ENCODE measurements at places on chromosomes 7 and 10.

GRCh38 chr7:133851411-133851810 lies 275.7 kb upstream of the LRGUK start:
- no peak for DNase-seq

GRCh38 chr7:3304131-3304530 lies 3.1 kb downstream of the SDK1 start:
- DNase-seq, result no peak

DNA sequence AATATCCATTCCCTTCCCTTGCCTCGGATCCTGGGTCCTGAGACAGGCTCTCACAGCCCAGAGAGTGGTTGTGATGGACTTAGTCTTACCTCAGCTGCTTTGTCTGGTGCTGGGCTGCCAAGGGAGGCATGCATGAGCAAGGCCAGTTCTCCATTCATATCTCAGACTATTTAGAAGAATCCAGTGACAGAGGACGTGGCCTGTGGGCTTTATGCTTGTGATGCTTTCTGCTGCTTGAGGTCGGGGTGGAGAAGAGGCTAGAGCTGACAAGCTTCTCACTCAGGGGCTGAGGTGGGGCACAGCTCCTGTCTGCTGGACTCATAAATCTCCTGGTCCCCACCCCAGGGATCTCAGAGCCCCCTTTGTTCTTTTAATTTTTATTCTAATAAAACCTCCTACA lies 66.8 kb downstream of the DNAJC12 start:
- DNase-seq, result no peak

- no peak for DNase-seq
These were observed 3.1 kb upstream of the GOT1 start for GRCh38 chr10:99433378-99434020.

DNA sequence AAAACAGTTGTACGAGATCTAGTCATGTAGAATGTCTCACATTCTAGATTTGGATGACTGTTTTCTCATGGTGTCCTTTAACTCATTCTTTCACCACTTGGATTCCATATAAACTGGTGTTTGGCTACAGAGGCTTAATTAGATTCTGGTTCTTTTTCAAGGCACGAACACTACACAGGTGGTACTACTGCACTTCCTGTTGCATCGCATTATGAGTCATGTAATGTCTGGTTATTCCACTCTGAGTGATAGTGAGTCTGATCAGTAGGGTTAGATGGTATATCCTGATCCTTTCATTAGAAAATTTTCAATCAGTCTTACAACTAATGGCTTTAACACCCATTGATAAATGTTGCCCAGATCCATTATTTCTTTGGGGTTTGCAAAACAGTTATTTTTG lies 11.2 kb upstream of the AKAP9 start:
- no peak for DNase-seq

DNA sequence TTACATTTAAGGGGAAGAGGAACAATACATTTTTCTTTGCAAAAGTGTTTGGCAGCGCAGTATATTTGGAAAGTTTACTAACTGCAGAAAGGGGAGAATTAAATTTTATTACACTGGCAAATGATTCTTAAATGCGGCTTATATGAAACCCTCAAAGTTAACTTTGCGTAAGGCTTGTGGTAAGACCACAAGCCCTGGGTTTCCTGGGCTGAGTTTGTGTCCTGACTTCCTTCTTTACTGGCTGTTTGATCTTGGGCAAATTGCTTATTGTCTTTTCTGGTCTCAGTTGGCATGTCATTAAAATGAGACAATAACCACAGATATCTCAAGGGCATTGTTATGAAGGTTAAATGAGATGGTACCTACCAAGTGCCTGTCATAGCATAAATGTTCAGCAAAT lies 106.8 kb downstream of the GLRX3 start:
- DNase-seq, result no peak

DNA sequence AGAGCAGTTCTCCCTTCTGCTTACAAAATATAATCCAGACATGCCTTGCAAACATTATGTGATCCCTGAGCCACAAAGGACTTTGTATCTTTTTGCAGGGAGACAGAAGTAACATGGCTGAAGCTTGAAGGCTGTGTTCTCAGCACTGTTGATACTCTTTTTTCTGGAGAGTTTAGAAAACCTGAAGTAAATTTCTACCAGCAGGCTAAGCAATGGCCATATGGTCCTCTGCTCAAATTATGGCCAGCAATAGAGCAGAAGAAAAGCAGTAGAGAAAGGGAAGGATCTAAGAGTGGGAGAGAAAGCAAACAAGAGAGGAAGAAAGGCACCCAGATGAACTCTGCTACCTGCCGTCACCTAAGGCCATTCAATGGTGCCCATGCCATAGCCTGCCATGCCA lies 98.4 kb downstream of the ABLIM1 start:
- no peak for DNase-seq

DNA sequence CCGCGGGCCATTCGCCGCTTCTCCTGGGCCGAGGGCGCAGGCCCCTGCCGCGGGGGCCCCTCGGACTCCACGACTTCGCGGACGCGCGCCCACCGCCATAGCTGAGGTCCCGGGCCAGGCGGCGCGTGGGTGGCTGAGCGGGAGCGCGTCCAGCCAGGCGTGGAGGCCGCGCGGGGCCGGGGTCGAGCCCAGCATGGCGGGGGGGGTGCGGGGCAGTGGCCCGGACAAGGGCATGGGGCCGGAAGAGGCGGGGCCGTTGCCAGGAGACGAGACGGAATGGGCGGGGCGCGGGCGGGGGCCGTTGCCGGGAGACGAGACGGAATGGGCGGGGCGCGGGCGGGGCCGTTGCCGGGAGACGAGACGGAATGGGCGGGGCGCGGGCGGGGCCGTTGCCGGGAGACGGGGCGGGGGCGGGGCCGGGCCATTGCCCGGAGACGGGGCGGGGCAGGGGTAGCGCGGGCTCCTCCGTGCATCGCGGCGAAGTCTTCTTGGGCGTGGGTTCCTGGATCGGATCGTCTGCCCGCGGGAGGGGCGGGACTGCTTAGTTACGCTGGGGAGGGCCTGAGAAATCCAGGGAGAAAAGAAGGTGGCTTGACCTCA lies 14.8 kb downstream of the ADAM8 start:
- peak; percentile 37 for DNase-seq

DNA sequence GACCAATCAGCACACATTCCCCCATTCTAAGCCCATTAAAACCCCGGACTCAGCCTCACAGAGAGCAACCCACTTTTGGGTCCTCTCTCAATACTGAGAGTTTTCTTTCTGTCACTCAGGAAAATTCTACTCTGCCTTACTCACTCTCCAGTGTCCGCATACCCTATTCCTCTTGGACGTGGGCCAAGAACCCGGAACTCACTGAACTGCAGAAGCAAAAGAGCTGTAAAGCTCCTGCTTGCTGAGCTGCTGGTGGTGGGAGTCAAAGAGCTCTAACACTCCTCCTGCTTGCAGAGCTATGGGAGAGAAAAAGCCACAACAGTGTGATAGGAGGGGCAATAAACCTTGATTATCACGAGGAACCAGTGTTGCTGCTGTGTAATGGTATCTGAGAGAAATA lies 386.9 kb downstream of the POM121L12 start:
- DNase-seq, result no peak

DNA sequence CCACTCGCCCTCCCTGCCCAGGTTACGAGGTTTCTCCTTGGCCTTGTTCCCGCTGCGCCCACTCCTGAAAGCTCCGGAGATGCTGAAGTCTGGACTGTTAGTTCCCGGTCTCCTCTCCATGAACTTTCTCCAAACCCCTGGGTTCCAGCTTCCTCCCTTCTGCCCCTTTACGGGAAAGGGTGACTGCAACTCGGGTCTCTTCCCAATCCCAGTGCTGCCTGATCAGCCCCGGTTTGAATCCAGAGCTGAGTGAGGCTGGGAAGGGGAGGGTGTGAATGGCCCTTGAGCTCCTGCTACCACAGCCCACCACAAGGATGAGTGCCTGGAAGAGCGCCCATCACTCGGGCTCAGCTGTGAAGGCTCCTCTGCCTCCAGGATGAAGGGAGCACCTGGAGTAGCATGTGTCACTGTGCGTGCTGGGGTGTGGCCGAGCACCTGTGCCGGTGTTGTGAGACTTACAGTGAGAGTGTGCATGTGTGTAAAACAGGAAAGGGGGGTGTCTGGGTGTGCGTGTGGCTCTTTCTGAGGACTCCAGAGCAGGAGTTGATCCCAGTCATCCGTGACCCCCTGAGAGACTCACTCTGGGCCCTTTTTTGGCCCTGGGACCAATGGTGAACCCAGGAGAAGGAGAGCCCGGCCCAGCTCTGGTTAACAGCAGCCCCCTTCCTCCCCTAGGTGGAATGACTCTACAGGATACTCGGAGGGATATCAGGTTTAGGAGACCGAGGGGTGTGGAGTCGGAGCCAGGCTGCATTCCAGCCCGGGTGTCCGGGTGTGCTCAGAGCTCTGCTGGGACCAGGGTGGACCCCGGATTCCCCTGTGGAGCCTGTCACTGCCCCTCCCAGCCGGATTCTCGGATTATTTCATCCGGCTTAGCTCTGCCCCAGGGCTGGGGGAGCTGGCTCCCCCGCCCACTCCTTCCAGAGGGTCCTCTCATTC lies 1.1 kb upstream of the ZNF467 start:
- DNase-seq, result no peak

DNA sequence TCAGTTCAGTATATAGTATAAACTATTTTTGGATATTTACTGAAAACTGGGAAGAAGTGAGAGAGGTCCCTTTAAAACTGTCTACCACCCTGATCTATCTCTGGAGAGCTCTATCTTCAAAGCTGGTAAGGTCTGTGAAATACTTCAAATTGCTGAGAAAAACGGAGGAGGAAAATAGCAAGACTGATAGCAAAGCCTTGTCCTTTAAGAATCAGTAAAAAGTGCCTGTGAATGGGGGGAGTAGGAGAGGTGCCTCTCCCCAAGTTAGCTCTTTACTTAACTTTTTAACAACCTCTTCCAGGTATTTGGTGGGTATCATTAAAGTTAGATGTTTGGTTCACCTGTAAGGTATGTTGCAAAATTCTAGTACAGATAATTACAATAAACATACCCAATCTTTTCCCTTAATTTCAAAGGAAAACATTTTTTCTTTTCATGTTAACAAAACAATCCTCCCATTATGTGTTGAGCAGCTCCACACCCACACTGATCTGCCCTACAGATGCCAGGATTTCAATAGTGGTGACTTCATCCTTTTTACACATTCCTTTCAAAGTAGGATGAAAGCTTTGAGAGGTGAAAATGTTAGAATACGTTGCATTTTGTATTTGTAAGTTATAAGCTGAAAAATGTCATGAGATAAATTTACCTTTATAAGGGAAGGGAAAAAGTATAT lies 149.2 kb downstream of the CRPPA start:
- DNase-seq, result no peak

GRCh38 chr7:148374396-148375259 lies 215.9 kb upstream of the C7orf33 start:
- no peak for DNase-seq

DNA sequence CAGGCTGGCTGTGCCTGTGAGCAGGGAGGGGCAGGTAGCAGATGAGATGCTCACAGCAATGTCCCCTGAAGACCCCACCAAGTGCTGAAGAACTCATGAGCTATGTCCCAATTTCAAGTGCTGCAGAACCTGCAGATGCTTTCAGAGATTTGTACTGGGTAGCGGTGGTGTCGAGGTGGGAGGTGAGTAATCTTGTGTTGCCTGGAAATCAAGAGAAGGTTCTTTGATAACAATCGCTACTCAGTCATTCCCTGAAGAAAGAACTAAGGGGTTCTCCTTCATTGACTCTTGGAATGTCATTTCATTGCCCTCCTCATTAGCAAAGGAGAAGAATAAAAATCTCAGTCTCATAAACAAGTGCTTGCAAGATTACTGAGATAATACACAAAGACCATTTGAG lies 246.4 kb downstream of the EMX2 start:
- DNase-seq, result no peak

- no peak for DNase-seq
These were observed 22.4 kb downstream of the ATXN7L1 start for GRCh38 chr7:105853931-105854419.

DNA sequence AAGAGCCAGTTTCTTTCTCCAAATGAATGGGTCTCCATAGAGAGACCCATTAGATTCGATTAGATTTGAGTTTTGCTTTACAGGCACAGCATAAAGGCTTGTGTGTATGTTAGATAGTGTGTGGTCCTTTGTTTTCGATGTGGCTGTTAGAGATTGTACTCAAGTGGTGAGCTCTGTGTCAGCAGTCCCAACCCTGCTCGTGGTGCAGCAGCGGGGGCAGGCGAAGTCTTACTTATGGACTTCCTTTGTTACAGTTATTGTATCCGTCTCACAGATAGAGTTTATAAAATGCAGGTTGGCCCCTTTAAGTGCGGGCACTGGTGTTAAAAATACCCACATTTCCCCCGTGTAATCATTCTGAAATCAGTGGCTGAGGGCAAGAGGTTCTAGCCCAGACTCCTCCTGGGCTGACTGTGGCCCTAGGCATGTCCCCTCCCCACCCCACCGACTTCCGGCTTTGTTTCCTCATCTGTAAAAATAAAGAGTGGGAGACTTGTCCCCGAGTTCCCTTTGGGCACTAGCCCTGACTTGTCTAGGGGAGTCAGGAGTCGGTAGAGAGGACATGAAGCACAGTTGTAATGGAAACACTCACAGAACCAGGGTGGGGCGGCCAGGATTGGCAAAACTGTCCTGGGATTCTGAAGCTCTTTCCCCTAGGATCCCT lies 28.6 kb downstream of the MTURN start:
- DNase-seq, result peak; percentile 86

DNA sequence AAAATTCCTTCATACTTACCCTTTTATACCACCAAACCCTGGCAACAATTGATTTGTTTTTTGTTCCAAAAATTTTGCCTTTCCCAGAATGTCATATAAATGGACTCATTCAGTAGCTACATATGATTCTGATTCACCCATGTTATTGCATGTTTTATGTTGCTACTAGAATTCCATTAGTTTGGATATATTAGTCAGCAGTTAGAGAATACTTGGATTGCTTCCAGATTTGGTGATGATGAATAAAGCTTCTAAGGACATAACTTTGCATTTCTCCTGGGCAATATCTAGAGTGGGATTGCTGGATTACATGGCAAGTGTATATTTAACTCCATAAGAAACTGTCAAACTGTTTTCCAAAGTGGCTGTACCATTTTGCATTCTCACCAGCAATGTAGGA lies 806.9 kb downstream of the DNAJB9 start:
- DNase-seq, result no peak

DNA sequence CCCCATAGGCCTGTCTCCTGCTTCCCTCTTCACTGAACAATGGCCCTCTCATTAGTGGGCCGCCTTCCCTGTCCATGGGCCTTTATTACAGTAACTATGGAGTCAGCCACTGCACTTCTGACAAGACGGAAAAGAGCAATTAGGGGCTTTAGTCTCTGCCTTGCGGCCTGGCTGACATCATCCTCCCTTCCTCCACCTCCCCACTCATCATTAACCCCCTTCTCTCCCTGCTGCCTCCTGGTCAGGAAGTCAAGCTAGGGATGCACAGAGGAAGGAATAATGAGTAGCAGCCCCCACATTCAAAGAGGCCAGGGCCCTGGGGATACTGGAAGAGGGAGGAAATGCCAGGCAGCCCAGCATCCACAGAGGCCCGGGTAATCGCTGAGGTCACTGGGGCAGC lies 101.6 kb upstream of the PLXNA4 start:
- no peak for DNase-seq

- peak; percentile 79 for DNase-seq
These were observed 107.5 kb downstream of the REEP3 start for GRCh38 chr10:63628526-63629362.

GRCh38 chr7:2757361-2757903 lies 69.4 kb downstream of the AMZ1 start:
- DNase-seq, result no peak

All from NCI-H748 treated with DMSO at 0.1 percent for 48 hours (cell line).